Activated CD4-positive, alpha-beta memory T cell treated with anti-CD3 and anti-CD28 coated beads, Interleukin-2, amount 10 ng/mL, durations not matched to agents 7 days and 5 days (primary cell): ENCODE measurements at places on chromosomes 6 and 20. TPM values are rescaled to one million over a fixed set of nuclear protein-coding genes. Genes with fewer than 3 reads are reported as not detected.
A peak's percentile ranks its signal among the peaks of the same experiment; 100 is the strongest.

GRCh38 chr6:101663100-101663499, 269.6 kb downstream of the GRIK2 start:
- no peaks in the 10 kb centered on the region for H3K27me3 ChIP-seq
- DNase-seq = no peak
- no peak overlapping the region for H3K4me3 ChIP-seq
- no peaks in the 10 kb centered on the region for H3K4me1 ChIP-seq
- no peak overlapping the region for H3K27ac ChIP-seq

GRCh38 chr6:39199976-39200375, 29.3 kb downstream of the KCNK5 start:
- H3K27ac ChIP-seq = no peak overlapping the region
- peaks cover under 1% of the 10 kb centered on the region for H3K36me3 ChIP-seq
- peaks cover 13% of the 10 kb centered on the region for H3K4me1 ChIP-seq
- H3K27me3 ChIP-seq = no peaks in the 10 kb centered on the region

GRCh38 chr6:125639466-125640020, 109.9 kb upstream of the HEY2 start:
- H3K4me3 ChIP-seq = no peak overlapping the region
- no peaks in the 10 kb centered on the region for H3K27me3 ChIP-seq
- H3K4me1 ChIP-seq = no peaks in the 10 kb centered on the region
- DNase-seq = no peak
- no peaks in the 10 kb centered on the region for H3K36me3 ChIP-seq

DNA sequence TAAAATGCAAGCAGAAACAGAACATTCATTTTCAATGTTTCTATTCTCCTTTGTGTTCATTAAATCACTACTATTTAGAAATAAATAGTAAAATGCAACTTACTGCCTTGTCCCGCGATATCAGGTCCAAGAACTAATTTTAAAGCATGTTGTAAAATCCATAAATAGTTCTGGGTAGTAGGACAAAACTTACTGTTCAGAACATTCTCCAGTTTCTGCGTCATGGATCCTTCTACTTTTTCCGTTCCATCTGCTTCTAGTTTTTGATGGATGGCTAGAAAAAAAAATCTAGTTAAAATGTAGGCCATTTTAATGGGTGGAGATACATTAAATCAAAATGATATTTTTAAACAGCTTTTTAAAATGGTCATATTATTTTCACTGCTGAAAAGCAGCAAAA, 47.0 kb downstream of the HUS1B start:
- no peaks in the 10 kb centered on the region for H3K27me3 ChIP-seq
- no peak for DNase-seq
- H3K27ac ChIP-seq = no peak overlapping the region
- peaks cover 8% of the 10 kb centered on the region for H3K4me1 ChIP-seq
- H3K4me3 ChIP-seq = no peak overlapping the region

DNA sequence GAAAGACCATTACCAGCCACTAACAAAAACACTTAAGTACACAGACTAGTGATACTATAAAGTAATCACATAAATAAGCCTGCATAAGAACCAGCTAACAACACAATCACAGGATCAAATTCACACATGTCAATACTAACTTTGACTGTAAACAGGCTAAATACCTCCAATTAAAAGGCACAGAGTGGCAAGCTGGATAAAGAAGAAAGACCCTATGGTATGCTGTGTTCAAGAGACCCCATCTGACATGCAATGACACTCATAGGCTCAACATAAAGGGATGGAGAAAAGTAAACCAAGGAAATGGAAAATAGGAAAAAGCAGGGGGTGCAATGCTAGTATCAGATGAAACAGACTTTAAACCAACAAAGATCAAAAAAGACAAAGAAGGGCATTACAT, 631.8 kb upstream of the NOX3 start:
- no peak for DNase-seq
- H3K27me3 ChIP-seq = no peaks in the 10 kb centered on the region
- H3K4me1 ChIP-seq = no peaks in the 10 kb centered on the region
- no peak overlapping the region for H3K4me3 ChIP-seq
- H3K36me3 ChIP-seq = peaks cover 2% of the 10 kb centered on the region
- no peak overlapping the region for H3K27ac ChIP-seq

DNA sequence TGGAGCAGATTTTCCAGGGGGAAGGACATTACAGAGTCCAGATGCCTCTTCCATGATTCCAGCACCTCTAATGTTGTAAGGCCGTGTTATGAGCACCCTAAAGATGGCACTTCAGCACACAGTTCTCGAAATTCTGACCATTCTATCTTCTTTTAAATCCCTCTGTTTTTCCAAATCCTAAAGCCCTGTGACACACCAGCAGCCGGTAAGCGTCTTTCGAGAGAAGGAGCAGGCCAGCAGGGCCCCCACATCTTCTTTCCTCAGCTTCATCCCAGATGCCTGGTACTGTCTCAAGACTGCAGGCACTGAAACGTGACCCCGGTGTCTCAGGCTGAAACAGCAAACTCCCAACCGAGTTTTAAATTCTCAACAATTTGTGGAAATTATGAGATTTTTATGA, 211.6 kb upstream of the FOXQ1 start:
- no peak overlapping the region for H3K27ac ChIP-seq
- no peak overlapping the region for H3K4me3 ChIP-seq
- no peaks in the 10 kb centered on the region for H3K4me1 ChIP-seq
- no peak for DNase-seq
- peaks cover 9% of the 10 kb centered on the region for H3K27me3 ChIP-seq
- no peaks in the 10 kb centered on the region for H3K36me3 ChIP-seq

DNA sequence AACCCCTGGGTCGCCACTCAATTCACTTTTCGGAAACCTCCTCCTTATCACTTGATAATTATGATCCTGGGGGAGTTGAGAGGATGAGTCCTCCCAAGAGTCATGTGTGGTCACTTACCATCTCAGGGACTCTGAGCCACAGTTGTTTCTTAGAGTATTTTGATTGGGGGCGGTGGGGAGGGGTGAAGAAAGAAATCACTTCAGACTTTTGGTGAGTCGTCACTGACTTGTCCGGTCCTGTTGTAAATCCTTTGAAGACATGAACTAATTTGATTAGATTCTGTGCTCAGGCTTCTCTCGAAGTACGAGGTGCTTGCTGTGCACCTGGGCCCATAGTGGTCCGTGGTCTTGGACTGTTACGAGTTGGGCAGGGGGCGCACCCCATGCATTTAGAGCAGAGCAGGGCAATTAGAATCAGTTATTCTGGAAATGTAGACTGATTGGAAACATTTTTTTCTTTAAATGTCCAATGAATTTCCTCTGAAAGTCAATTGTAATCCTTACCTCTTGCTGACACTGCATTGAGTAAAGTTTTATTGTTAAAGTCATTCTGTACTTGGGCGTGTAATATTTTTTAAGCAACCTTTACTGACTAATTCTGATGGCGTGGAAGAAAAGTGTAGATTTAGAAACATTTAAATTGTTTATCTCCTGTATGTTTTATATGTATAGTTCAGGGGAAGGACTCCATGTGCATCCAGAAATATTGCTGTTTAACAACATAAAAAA, 173.4 kb downstream of the SLC16A10 start:
- H3K4me1 ChIP-seq = peaks cover 31% of the 10 kb centered on the region
- peaks cover 16% of the 10 kb centered on the region for H3K36me3 ChIP-seq
- H3K27me3 ChIP-seq = peaks cover 12% of the 10 kb centered on the region
- H3K27ac ChIP-seq = no peak overlapping the region
- no peak for DNase-seq

- no peak overlapping the region for H3K27ac ChIP-seq
- no peaks in the 10 kb centered on the region for H3K27me3 ChIP-seq
- H3K4me3 ChIP-seq = no peak overlapping the region
- H3K4me1 ChIP-seq = peaks cover 2% of the 10 kb centered on the region
- DNase-seq = no peak
These were observed 113.0 kb upstream of the LAMP5 start for GRCh38 chr20:9401371-9401770.

- H3K27ac ChIP-seq = no peak overlapping the region
- peaks cover 50% of the 10 kb centered on the region for H3K36me3 ChIP-seq
- H3K4me1 ChIP-seq = peaks cover 50% of the 10 kb centered on the region
- no peak for DNase-seq
- H3K27me3 ChIP-seq = no peaks in the 10 kb centered on the region
- no peak overlapping the region for H3K4me3 ChIP-seq
These were observed 6.7 kb downstream of the RGS19 start for GRCh38 chr20:64072498-64073063.

- peaks cover 9% of the 10 kb centered on the region for H3K4me1 ChIP-seq
- no peaks in the 10 kb centered on the region for H3K27me3 ChIP-seq
- peaks cover 44% of the 10 kb centered on the region for H3K36me3 ChIP-seq
- H3K27ac ChIP-seq = no peak overlapping the region
These were observed 12.1 kb downstream of the SERINC3 start for GRCh38 chr20:44509762-44510161.

DNA sequence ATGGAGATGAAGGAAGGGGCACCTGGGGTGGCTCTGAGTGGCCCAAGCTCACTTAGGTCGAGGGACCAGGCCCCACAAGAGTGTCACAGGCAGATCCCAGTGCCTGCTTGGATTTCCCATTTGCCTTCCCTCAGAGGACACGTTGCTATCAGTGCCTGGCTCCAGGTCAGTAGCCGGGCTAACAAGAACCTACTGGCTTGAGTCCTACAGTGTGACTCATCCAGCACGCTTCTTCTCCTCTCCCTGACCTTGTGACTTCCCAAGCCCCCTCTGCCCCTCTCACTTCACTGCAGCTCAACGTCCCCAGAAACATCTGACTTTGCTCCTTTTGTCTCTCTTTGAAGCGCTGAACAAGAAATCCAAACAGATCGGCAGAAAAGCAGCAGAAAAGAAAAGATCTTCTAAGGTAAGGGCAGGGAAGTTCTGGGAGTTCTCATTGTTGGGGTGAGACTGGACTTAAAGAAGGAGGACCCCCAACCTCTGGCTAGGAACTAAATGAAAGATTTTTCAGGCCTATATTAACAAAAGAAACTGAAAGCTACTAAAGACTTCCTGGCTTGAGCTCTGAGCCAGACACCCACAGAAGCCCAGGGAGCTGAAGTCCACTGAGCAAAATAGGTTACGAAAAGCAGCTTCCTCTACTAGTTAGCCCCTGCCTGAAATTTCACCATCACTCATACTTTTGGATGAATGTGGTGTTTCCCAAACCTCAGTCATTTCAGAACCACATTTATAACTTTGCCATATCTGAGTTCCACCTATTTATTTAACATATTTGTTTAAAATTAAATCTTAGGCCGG, 21.5 kb downstream of the ASIP start:
- peaks cover 5% of the 10 kb centered on the region for H3K4me1 ChIP-seq
- H3K4me3 ChIP-seq = no peak overlapping the region
- H3K36me3 ChIP-seq = no peaks in the 10 kb centered on the region
- H3K27ac ChIP-seq = no peak overlapping the region

DNA sequence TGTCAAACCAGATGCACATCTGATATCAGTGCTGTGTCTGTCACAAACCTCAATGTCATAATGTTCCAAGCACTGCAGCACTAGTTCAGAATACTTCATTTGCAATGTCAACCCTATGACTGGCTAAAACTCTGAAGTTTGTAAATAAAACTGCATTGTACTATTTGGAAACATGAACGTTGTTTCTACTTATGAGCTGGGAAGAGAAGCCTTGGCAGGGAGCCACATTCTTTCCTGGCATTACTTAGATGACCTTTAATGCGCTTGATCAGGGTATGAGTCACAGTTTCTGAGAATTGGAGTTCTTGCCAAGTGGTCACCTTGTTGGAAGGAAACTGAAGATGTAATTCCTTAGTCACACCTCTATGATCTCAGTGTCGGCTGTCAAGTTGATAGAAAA, 664.8 kb upstream of the MMS22L start:
- no peak overlapping the region for H3K27ac ChIP-seq
- no peaks in the 10 kb centered on the region for H3K36me3 ChIP-seq
- H3K4me1 ChIP-seq = no peaks in the 10 kb centered on the region
- no peak overlapping the region for H3K4me3 ChIP-seq
- DNase-seq = no peak

DNA sequence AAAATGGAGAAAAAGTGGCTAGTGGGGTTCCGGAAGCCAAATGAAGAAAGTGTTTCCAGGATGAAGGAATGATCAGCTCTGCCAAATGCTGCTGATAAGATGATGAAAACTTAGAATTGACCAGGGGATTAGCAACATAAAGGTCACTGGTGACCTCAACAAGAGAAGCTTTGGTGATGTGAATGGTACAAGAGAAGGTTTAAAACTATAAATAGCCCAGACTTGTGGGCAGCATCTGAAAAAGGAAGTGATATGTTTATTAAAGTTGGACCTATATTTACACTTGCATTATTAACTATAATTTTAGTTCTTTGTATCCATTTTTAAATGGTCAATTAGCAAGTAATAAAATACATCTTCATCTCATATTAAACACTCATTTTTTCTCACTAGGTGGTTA, 45.1 kb downstream of the CGA start:
- no peaks in the 10 kb centered on the region for H3K4me1 ChIP-seq
- no peak overlapping the region for H3K4me3 ChIP-seq
- no peak for DNase-seq
- H3K27me3 ChIP-seq = peaks cover 27% of the 10 kb centered on the region

DNA sequence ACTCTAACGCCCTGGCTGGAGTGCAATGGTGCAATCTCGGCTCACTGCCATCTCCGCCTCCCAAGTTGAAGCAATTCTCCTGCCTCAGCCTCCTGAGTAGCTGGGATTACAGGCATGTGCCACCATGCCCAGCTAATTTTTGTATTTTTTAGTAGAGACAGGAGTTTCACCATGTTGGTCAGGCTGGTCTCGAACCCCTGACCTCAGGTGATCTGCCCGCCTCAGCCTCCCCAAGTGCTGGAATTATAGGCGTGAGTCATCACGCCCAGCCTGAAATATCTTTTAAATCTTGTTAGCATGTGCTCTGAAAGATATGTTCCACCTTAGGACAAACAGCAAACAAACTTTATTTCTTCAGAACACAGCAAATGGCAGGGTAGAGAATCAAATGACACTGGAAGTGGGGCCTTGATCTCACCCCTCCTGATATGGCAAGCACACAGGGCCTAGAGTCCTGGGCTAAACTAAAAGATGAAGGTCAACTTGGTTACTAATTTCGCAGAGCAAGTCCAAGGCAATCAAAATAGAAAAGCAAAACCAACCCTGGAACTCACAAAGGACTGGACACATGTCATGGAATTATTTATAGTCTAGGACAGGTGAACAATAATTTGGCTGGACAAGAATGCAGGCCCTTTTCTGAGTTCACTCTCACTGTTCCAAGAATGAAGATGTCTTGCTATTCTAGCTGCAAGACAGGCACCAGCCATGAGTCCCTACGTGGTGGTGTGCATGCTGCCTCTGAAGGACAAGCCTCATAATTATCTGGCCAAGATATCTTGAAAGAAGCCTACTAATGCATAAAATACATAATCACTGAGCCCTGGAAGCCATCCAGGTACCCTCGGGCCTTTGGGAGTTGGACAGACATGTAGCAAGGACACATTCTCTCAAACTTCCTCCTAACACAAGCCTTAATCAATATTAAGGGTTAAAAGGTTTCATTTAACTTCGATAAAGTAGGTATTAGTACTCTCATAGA, 35.6 kb downstream of the B4GALT5 start:
- peaks cover 14% of the 10 kb centered on the region for H3K36me3 ChIP-seq
- no peak for DNase-seq
- peaks cover 75% of the 10 kb centered on the region for H3K4me1 ChIP-seq
- H3K27me3 ChIP-seq = no peaks in the 10 kb centered on the region
- H3K27ac ChIP-seq = peak overlapping the region; percentile 97
- peak overlapping the region; percentile 1 for H3K4me3 ChIP-seq

Gene TFAP2D
- total RNA-seq = not detected

Gene MCCD1
- not detected for total RNA-seq

Gene MEI4
- not detected for total RNA-seq

Gene PCNA
- total RNA-seq = 415 TPM
